ENCODE measurements at places on chromosomes 3 and 15.

- no peak for DNase-seq
Measured at GRCh38 chr3:150447631-150448465, 39.8 kb downstream of the TSC22D2 start.

DNA sequence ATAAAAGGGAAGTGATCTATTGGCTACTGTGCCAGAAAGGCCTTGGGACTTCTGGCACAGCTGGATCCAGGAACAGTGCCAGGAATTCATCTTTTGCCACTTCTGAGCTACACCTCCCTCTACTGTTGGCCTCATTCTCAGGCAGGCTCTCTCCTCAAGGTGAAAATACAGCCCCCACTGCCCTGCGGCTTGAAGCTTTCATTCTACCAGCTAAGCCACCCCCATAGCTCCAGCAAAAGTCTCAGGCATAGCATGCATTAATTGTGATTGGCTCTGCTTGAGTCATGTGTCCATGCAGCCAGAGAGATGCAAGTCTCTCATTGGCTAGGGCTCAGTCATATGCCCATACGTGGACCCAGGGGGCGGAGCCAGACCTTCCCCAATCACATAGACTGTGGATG is 142.4 kb downstream of the TPRA1 start:
- no peak for DNase-seq

GRCh38 chr15:40037721-40038120 is 1.3 kb downstream of the SRP14 start:
- no peak for DNase-seq

GRCh38 chr3:119420196-119420595 is 43.2 kb downstream of the TMEM39A start:
- DNase-seq: no peak

DNA sequence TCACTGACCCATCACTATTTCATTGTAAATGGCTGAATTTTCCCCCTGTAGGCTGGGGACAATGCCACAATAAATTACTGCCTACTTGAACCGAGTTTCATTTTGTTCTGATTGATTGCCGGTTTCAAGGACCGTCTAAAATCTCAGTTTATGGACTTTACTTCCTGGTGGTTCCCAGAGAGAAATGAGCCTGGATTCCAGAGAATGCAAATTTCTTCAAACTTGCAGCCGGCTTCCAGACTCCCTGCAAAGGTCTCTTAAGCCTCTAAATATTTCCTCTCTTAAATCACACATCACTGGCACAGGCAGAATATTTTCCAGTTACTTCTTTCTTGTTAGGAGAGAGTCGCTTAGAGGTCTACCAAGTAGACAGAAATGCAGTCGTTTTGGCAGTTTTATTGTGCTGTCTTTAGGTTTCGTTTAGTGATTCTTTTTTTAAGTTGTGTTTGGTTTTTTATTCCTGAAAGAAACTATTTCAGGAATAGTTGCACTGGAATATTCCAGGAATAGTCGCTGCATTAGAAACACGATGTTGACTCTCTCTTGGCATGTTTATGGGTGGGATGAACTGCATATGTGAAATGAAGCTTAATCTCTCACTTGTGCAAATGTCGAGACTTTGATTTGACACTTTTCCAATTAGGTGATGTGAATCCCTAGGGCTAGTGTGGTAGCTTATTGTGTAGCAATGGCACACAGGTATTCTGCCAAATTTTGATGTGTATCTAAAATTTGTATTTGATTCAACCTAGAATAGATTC is 284.1 kb upstream of the NR2E3 start:
- no peak for DNase-seq

GRCh38 chr3:172709774-172710663 is 848 bp downstream of the NCEH1 start:
- no peak for DNase-seq

DNA sequence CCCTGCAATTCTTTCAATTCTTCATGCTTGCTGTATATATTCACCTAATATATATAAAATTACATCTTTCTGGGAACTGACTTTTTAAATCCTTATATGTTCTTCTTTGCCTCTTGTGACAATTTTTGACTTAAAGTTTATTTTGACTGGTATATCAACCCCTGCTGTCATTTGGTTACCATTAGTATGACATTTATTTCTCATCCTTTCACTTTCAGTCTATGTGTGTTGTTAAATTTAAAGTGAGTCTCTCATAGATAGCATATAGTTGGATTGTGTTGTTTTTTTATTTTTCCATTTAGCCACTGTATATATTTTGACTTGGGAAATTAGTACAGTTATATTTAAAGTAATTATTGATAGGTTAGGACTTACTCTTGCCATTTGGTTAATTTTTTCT is 194.9 kb downstream of the DPH6 start:
- no peak for DNase-seq
